ENCODE measurements at places on chromosomes 12 and 14. TPM values are rescaled to one million over a fixed set of nuclear protein-coding genes. Genes with fewer than 3 reads are reported as not detected.

Gene KLRK1
- total RNA-seq, result 0.50 TPM

Gene ZDHHC22
- total RNA-seq, result 0.13 TPM

Gene C12orf42
- total RNA-seq, result 0.63 TPM

Gene EPYC
- total RNA-seq, result 0.87 TPM

Gene ADCY6
- total RNA-seq, result 28.1 TPM

Gene DAO
- not detected for total RNA-seq

Gene CCDC175
- total RNA-seq, result not detected

Gene IKZF4
- total RNA-seq, result 1.1 TPM

Gene KLHDC1
- total RNA-seq, result 1.4 TPM

Gene ITPR2
- 21.3 TPM for total RNA-seq

Gene PARPBP
- 24.2 TPM for total RNA-seq

Gene MMP17
- total RNA-seq, result 63.2 TPM

Gene AP4S1
- 6.9 TPM for total RNA-seq

Gene OR6J1
- not detected for total RNA-seq

Gene SLC38A4
- not detected for total RNA-seq

Gene KRT3
- total RNA-seq, result not detected

Gene RASSF9
- 0.11 TPM for total RNA-seq
